ENCODE measurements at places on chromosomes 13 and 19.
A peak's percentile ranks its signal among the peaks of the same experiment; 100 is the strongest.

DNA sequence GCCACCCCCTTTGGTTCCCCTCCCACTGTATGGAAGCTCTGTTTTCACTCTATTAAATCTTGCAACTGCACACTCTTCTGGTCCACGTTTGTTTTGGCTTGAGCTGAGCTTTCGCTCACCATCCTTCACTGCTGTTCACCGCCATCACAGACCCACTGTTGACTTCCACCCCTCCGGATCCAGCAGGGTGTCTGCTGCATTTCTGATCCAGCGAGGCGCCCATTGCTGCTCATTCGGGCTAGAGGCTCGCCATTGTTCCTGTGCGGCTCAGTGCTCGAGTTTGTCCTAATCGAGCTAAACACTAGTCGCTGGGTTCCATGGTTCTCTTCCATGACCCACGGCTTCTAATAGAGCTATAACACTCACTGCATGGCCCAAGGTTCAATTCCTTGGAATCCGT is 42.7 kb downstream of the ACTN4 start:
- no peak overlapping the region for H3K4me3 ChIP-seq
- H3K27me3 ChIP-seq: no peaks in the 10 kb centered on the region
- H3K27ac ChIP-seq: no peak overlapping the region

- no peak overlapping the region for H3K27ac ChIP-seq
- no peaks in the 10 kb centered on the region for H3K4me1 ChIP-seq
- no peak overlapping the region for H3K4me3 ChIP-seq
- no peak for DNase-seq
- no peaks in the 10 kb centered on the region for H3K27me3 ChIP-seq
Observed at GRCh38 chr13:33277037-33277740, 8.4 kb downstream of the STARD13 start.

- peaks cover 9% of the 10 kb centered on the region for H3K27me3 ChIP-seq
- H3K27ac ChIP-seq: no peak overlapping the region
- no peaks in the 10 kb centered on the region for H3K36me3 ChIP-seq
- H3K4me3 ChIP-seq: no peak overlapping the region
- H3K4me1 ChIP-seq: peaks cover 8% of the 10 kb centered on the region
Observed at GRCh38 chr19:4744451-4745174, 21.0 kb upstream of the DPP9 start.

DNA sequence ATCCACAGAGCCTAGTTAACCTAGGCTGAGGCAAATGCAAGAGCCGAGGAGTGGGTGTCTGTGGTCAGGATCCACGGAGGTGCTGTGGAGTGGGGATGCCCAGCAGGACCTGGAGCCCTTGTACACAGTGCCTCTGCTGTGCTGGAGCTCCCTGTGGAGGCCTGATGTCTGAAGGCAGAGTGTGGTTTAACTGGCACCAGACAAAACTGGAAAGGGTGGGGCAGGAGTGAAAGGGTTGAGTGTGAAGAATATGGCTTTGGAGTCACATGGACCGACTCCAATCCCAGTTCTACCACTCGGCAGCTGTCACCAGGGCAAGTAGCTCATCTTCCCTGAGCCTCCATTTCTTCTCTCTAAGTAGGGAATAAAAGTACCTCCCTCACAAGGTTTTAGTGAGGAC is 60.3 kb upstream of the GPR12 start:
- DNase-seq: no peak
- H3K36me3 ChIP-seq: no peaks in the 10 kb centered on the region
- no peak overlapping the region for H3K27ac ChIP-seq
- H3K4me3 ChIP-seq: no peak overlapping the region

DNA sequence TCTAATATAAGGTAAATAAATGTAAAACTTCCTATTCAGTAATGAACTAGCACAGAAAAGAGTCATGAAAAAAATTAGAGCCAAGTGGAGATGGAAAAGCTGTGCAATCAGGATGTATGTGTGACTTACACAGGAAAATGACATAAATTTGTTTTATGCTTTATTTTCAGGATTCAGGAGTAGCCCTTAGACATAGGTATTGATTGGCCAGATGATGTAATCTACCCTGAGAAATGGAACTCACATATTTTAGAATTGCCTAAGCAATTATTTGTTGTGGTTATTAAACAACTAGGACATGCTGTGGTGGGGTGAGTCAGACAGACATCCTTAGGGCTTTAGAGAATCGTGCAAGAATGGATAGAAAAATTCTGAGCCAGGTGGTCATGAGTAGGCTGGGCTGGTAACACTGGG is 110.6 kb downstream of the PCDH9 start:
- no peak overlapping the region for H3K27ac ChIP-seq
- no peak overlapping the region for H3K4me3 ChIP-seq
- no peaks in the 10 kb centered on the region for H3K36me3 ChIP-seq
- no peaks in the 10 kb centered on the region for H3K27me3 ChIP-seq
- no peak for DNase-seq
- peaks cover 18% of the 10 kb centered on the region for H3K4me1 ChIP-seq

GRCh38 chr13:79772811-79773210 is 291.9 kb downstream of the NDFIP2 start:
- DNase-seq: no peak
- peaks cover 15% of the 10 kb centered on the region for H3K4me1 ChIP-seq
- no peaks in the 10 kb centered on the region for H3K27me3 ChIP-seq
- no peaks in the 10 kb centered on the region for H3K36me3 ChIP-seq
- no peak overlapping the region for H3K27ac ChIP-seq

DNA sequence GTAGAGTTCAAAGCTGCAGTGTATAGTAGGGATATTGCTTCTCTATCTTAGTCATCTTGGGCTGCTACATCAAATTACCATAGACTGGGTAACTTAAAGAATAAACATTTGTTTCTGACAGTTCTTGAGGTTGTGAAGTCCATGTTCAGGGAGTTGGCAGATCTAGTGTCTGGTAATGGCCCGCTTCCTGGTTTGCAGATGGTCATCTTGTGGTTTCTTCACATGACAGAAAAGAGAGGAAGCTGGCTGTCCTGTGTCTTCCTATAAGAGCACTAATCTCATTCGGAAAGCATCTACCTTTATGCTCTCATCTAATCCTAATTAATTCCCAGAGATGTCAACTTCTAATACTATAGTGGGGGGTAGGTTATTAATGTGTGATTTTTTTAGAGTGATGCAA is 6.2 kb downstream of the ZNF763 start:
- H3K4me3 ChIP-seq: no peak overlapping the region
- H3K4me1 ChIP-seq: no peaks in the 10 kb centered on the region
- no peak overlapping the region for H3K27ac ChIP-seq

DNA sequence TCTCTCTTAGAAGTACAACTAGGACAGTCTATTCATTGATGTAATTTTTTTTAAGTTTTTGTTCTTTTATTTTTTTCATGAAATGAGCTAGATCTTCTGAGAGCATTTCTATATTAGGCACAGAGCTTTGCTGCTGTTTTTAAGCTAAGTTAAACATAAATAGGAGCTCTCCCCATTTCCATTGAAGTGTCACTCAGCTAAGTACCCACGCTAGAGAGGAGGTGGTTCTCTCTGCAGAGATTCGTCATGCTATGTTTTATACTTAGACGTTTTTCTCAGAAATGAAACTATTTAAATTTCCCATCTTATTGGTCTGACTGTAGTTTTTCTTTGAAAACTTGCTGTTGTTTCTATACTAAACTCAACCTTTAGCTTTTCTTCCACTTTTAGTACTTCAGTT is 271.5 kb downstream of the PCDH9 start:
- DNase-seq: no peak
- H3K36me3 ChIP-seq: no peaks in the 10 kb centered on the region
- no peaks in the 10 kb centered on the region for H3K27me3 ChIP-seq
- H3K4me1 ChIP-seq: no peaks in the 10 kb centered on the region

DNA sequence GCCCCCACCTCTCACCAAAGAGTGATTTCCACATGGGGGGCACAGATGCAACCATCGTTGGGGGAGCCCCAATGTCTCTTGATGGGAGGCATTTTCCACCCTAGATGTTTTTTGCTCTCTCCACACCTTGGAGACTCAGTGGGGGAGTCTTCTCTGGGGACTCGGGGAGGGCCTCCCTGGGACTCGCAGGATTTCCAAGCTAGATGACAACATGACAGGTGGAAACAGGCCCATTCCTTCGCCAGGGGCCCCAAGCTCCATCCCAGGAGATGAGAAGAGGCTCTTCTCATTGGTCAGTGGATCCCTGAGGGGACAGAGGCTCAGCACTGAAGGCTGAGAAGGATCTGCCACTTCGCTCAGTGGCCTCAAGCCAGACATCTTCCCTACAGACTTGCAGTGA is 12.7 kb upstream of the KIR2DL4 start:
- no peak overlapping the region for H3K27ac ChIP-seq
- no peaks in the 10 kb centered on the region for H3K36me3 ChIP-seq
- no peak for DNase-seq
- H3K4me3 ChIP-seq: no peak overlapping the region
- no peaks in the 10 kb centered on the region for H3K4me1 ChIP-seq

GRCh38 chr19:41223431-41224234 is 4.6 kb downstream of the AXL start:
- peaks cover 20% of the 10 kb centered on the region for H3K4me1 ChIP-seq
- no peaks in the 10 kb centered on the region for H3K27me3 ChIP-seq
- DNase-seq: peak; percentile 81
- H3K36me3 ChIP-seq: no peaks in the 10 kb centered on the region

- no peak for DNase-seq
- peaks cover 19% of the 10 kb centered on the region for H3K4me1 ChIP-seq
- H3K36me3 ChIP-seq: no peaks in the 10 kb centered on the region
- H3K27me3 ChIP-seq: no peaks in the 10 kb centered on the region
Observed at GRCh38 chr19:56291867-56292266, 19.3 kb downstream of the EDDM13 start.

DNA sequence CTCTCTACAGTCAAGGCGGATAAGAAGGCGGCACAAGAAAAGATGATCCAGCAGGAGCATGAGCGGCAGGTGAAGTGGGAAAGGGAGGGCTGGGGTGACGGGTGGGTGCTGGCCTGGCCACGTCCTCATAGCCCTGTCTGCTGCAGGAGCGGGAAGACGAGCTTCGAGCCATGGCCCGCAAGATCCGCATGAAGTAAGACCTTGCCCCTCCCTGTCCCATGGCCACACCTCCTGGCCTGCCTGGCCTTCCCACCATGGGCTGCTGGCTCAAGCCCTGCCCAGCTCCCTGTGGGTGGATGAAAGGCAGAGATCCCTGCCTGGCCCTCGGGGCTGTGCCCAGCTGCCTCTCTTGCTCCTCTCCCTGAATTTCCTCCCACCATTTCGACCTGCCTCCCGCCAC is 7.2 kb downstream of the ZNF296 start:
- H3K27me3 ChIP-seq: no peaks in the 10 kb centered on the region
- no peaks in the 10 kb centered on the region for H3K36me3 ChIP-seq
- no peaks in the 10 kb centered on the region for H3K4me1 ChIP-seq

- H3K4me1 ChIP-seq: no peaks in the 10 kb centered on the region
- no peaks in the 10 kb centered on the region for H3K36me3 ChIP-seq
- no peak for DNase-seq
- no peak overlapping the region for H3K4me3 ChIP-seq
Observed at GRCh38 chr13:28375250-28375930, 119.5 kb downstream of the FLT1 start.

- H3K27me3 ChIP-seq: no peaks in the 10 kb centered on the region
- H3K27ac ChIP-seq: no peak overlapping the region
- H3K4me3 ChIP-seq: no peak overlapping the region
Observed at GRCh38 chr19:38673030-38673429, 25.6 kb downstream of the ACTN4 start.

DNA sequence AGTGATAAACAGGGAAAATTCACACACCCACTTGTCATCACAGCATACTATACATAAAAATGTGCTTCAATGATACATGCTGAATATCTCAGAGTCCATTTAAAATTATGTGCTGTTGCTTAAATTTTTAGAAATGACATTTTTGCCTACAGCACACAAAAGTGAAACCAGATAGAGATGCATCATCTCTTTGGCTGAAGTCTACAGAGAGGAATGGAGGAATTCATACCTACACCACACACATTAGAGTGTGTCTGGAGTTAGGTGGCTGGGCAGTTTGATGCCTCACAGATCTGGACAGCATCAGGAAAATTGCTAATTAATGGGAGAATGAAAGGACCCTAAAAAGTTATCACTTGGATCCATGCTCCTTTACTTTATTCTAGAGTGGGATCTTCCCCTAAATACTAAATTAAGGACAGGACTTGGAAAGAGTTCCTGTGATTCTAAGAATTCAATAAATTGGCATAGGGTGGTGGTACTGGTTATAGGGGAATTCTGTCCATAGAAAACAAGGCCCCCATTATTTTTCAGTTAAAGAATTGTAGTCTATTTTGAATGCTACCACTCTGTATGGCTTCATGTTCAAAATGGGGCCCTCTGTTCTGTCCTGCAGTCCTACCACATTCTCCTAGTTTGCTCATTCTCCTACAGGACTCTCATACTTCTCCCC is 41.3 kb downstream of the RCBTB2 start:
- H3K4me3 ChIP-seq: no peak overlapping the region
- H3K27me3 ChIP-seq: no peaks in the 10 kb centered on the region
- H3K27ac ChIP-seq: no peak overlapping the region
- DNase-seq: no peak

DNA sequence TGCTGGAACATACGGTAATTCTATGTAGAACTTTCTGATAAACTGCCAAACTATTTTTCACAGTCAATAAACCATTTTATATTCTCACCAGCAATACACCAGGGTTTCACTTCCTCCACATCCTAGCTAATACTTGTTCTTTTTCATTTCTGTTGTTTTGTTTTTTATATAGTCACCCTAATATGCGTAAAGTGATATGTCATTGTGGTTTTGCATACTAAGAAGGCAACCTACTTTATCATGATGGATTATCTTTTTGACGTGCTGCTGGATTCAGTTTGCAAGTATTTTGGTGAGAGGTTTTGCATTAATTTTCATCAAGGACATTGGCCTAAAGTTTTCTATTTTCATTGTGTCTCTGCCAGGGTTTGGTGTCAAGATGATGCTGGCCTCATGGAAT is 1384.1 kb downstream of the UQCRFS1 start:
- no peak overlapping the region for H3K4me3 ChIP-seq
- H3K27me3 ChIP-seq: no peaks in the 10 kb centered on the region
- H3K4me1 ChIP-seq: no peaks in the 10 kb centered on the region
- no peaks in the 10 kb centered on the region for H3K36me3 ChIP-seq

- H3K4me3 ChIP-seq: no peak overlapping the region
- no peak overlapping the region for H3K27ac ChIP-seq
- no peak for DNase-seq
- no peaks in the 10 kb centered on the region for H3K4me1 ChIP-seq
- no peaks in the 10 kb centered on the region for H3K27me3 ChIP-seq
- H3K36me3 ChIP-seq: no peaks in the 10 kb centered on the region
Observed at GRCh38 chr13:48144413-48145035, 49.6 kb upstream of the MED4 start.

Measured in neural progenitor cell (in vitro differentiated cells).